CD4-positive, alpha-beta T cell treated with Interleukin-4 for 1 hour (primary cell): ENCODE measurements at places on chromosomes 11 and 22.

DNA sequence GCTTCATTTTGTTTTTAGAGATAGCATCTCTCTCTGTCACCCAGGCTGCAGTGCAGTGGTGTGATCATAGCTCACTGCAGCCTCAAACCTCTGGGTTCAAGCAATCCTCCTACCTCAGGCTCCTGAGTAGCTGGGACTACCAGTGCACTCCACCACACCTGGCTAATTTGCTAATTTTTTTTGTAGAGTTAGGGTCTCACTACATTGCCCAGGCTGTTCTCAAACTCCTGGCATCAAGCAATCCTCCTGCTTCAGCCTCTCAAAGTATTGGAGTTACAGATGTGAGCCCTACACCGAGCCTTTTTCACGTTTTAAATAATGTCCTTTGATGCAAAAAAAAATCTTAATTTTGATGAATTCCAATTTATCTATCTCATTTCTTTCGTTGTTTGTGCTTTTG lies 75.4 kb upstream of the LINC01488 start:
- DNase-seq = no peak

GRCh38 chr22:28012832-28013460 lies 93.9 kb upstream of the PITPNB start:
- no peak for DNase-seq

DNA sequence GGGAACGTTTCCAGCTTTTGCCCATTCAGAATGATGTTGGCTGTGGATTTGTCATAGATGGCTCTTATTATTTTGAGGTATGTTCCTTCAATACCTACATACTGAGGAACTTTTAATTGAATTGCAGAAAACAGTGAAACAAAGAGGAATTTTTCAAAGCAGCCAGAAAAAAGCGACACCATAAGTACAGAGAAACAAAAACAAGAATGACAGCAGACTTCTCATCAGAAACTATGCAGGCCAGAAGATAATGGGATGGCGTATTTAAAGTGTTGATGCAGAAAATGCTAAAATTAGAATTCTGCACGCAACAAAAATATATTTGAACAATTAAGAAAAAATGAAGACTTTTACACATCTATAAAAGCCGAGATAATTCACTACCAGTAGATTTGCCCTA lies 95.4 kb upstream of the TIMP3 start:
- DNase-seq = no peak

DNA sequence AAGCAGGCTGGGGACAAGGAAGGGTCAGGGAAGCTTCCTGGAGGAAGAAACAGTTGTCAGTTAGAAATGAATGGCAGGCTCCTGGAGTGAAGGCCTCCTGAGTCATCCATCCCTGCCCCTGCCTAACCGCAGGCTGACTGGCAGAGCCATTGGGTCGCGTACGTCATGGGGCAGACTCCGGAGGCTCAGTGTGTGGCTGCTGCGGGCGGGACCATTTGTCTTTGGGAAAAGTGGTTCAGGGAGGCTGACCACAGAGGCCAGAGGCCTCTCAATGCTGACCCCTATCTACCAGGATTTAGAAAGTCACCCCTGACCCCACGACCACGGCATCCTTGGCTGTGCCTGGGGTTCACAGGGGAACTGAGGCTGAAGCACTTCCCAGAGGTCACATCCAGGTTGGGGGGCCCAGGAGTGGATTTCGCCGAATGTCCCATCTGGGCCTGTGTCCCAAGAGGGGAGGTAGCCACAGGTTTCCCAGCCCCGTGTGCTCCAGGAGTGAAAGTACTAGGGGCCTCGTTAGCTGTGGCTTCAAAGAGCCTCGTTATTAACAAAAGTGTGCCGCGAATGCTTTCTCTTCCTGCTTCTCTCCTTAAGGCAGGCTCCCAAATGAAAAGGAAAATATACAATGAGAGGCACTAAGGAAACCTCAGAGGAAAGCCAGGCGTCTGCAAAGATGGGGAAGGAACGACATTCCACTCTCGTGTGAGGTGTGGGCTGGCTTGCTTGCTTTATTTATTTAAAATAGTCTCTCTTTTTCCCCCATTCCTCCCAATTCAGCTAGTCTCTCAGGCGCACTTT lies 58.9 kb downstream of the FLRT1 start:
- DNase-seq = peak; percentile 44

- DNase-seq = no peak
These were observed 73.6 kb downstream of the CSTPP1 start for GRCh38 chr11:47010179-47010578.

- no peak for DNase-seq
These were observed 581.0 kb upstream of the CHORDC1 start for GRCh38 chr11:90803831-90804230.

GRCh38 chr11:31817621-31818424 lies 6.7 kb upstream of the PAX6 start:
- no peak for DNase-seq

DNA sequence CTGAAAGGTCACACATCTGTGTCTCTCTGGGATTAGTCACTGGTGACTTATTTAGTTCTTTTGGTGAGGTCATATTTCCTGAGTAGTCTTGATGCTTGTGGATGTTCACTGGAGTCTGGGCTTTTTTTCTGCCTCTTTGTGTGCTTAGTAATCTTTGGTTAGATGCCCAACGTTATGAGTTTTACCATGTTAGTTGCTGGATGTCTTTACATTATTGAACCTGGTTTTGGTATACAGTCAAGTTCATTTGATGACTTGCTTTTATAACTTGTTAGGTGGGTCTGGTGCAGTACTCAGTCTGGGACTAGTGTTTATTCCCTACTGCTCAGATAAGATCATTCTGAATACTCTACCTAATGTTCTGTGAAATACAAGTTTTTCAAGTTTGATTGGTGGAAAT lies 26.2 kb upstream of the SLC37A2 start:
- no peak for DNase-seq

DNA sequence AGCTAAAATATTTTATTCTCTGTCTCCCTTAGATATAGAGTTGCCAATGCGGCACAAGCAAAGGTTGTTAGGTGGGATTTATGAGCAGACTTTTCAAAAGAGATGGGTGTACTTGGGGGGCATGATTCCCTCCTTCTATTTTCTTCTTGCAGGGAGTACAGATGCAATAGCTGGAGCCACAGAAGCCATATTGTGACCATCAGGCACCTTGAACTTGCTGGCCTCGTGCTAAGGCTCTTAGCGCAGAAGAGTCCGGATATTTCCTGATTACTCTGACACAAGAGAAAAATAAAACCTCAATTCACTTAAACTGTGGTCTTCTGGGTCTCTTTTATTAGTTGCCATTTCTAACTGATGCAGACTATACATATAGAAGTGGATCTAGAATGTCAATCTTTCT lies 547.4 kb downstream of the MIAT start:
- DNase-seq = no peak

DNA sequence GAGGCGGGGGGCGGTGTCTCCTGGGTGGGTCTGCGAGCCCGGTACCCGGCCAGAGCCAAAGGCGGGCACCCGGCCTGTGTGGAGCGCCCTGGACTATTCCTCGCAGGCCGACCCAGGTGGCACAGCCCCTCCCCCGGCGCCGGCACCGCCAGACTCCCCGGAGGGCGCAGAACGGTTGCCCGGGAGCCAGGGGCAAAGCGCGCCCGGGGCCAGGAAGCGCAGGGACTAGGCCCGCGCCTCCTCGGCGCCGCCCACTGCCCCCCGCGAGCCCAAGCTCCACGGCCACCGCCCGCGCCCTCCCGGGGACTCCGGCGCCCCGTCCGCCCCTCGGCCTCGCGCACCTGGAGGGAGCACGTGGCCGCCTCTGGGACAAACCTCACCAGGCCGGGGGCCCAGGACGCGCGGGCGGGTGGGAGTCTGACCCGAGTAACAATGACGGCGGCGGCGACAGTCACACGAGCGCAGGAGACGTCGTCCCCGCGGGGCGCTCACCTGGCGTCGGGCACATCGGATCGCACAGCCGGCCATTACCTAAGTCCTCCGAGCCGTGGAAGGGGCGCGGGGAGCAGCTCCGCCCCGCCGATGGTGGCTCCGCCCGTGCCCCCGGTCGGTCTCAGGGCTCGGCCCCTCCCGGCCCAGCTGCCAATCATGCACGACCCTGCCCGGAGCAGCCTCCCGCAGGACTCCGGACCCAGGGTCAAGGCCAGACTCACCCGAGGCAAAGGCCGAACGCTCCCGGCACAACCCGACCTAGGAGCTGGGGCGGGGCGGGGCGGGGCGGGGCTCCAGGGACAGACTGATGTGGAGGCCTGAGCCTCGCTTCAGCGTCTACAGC lies 7.4 kb downstream of the PLXNB2 start:
- no peak for DNase-seq

GRCh38 chr22:35452351-35452781 lies 52.4 kb downstream of the MCM5 start:
- no peak for DNase-seq

DNA sequence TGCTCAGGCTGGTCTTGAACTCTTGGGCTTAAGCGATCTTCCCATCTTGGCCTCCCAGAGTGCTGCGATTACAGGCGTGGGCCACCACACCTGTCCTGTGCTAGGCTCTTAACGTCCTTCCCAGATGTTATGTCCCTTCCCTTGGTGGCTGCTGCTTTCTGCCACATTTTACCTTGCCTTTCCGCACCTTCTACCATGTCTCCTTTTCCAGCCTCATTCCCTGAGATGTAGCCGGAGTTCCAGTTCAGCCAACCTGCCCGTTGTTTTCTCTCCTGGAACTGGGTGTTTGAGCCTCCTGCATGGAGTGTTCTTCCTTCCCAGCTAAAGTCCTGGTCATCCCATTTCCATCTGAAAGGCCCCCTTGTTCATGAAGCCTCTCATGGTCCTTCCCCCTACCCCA lies 95.3 kb downstream of the PTPRJ start:
- no peak for DNase-seq

DNA sequence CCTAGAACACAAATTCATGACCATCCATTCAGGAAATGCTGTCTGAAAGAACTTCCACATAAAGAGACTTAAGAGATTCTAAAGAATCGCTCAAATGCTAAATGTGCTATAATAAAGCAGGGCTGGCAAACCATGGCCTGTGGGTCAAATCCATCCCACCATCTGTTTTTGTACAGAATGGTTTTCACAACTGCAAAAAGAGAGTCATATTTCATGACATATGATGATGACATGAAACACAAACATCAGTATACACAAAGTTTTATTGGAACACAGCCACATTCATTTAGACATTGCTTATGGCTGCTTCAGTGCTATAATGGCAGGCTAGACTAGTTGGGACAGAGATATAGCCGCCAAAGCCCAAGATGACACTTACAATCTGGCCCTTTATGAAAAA lies 85.1 kb downstream of the RRAS2 start:
- no peak for DNase-seq

DNA sequence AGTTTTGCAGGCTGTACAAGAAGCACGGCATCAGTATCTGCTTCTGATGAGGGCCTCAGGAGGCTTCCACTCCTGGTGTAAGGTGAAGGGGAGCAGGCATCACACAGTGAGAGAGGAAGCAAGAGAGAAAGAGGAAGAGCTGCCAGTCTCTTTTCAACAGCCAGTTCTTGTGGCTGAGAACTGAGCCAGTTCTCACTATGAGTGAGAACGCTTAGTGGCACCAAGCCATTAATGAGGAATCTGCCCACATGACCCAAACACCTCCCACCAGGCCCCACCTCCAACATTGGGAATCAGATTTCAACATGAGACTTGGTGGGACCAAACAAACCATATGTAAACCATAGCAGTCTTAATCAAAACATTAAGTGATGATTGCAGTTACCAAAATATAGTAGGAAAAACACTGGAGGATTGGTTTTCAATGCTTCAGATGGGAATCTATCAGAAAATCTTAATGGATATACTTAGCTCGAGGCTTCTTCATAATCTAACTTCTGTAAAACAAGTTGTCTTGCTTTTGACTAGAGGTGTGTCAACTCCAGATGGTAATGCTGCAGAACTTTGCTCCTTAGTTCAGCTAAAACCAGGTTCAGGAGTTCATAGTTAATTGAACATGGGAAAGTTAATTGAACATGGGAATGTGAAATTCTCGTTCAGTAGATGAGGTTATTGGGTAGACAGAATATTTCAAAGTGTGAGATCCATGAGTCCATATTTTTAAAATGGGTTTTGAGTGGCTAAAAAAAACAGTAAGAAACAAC lies 12.2 kb downstream of the FAR1 start:
- DNase-seq = peak; percentile 22

- no peak for DNase-seq
These were observed 84.5 kb upstream of the RASSF10 start for GRCh38 chr11:12924650-12925049.

DNA sequence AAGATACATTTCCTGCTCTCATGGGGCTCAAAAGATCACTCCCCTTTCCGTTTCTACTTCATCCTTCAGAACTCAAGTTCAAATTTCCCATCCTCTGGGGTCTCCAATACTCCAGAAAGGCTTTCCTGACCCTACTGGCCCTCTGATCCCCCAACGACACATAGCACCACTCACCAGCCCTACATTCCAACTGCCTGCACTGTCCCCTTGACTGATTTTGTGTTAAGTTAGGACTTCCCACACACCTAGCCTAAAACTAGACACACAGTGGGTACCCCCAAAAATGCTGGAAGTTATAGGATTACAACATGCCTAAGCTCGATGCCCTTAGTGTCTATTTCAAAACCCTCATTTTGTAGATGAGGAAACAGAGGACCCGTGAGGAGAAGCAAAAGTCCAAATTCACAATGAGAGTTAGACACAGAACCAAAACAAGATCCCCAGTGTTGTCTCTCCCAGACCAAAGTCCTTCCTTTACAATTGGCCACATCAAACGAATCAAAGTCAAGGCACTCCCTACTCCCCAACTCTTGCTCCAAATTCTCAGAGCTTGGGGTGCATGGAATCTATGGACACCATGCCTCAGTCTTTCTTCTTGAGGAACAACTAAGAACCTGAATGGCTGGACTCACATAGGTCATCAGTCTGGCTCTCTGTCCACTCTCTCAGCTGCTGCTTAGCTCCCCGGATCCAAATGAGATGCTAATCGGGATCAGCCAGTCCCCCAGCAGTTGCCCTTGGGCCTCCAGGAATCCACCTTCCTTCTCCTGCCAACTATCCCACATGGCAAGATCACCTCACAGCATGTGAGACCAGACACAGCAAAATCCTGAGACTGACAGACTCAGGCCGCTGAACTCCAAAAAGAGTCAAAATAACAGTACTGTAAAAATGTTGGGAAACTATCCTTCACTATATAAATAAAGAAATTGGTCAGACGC lies 1.7 kb downstream of the CLPB start:
- DNase-seq = no peak

DNA sequence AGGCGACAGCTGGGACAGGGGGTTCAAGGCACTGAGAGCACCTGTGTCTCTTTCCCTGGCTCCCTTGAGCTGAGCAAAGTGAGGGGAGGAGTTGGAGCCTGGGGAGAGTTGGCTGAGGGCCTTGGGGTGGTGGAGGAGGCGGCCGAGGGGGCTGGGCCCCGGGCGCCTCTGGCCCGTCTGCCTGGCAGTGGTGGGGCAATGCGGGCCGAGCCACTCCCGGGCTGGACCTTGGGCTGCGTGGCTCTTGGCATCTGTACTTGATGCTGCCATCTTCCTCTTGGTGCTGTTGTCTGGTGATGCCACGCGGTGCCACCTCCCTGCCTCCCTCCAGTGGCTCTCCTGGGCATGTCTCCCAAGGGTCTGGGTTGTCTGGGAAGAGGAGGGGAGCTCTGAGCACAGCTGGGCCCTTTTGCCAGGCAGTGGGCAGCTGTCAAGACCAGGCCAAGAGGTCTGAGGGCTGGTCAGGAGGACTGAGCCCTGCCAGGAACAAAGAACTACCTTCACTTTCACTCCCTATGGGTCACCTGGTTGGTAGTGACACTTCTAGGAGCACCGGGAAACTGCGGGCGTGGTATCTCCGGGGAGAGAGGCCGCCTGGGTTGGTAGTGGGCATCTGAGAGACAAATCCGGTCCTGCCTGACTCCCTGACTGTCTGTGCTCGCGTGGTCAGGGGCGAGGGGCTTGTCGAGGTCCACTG lies 1.3 kb downstream of the GRIK4 start:
- no peak for DNase-seq

GRCh38 chr11:33713151-33713855 lies 12.7 kb upstream of the C11orf91 start:
- DNase-seq = no peak
